ENCODE measurements at places on chromosomes 2 and 18. TPM values are rescaled to one million over a fixed set of nuclear protein-coding genes. Genes with fewer than 3 reads are reported as not detected.

The FIGN gene
- total RNA-seq, result 6.5 TPM

The CCDC121 gene
- 4.2 TPM for total RNA-seq

The REG3A gene
- not detected for total RNA-seq

The ZNF804A gene
- 0.78 TPM for total RNA-seq

The FAM117B gene
- total RNA-seq, result 9.8 TPM

The HRH4 gene
- total RNA-seq, result 1.7 TPM

The HTRA2 gene
- total RNA-seq, result 31.4 TPM

The ADCY3 gene
- 37.0 TPM for total RNA-seq

The ZRANB3 gene
- 4.1 TPM for total RNA-seq

The CDH19 gene
- total RNA-seq, result 1.4 TPM

The FAHD2B gene
- 12.2 TPM for total RNA-seq

The GAREM1 gene
- 11.5 TPM for total RNA-seq

The SP140L gene
- 27.2 TPM for total RNA-seq

The POTEE gene
- not detected for total RNA-seq

The KIAA2012 gene
- not detected for total RNA-seq

The ARHGAP25 gene
- total RNA-seq, result 31.8 TPM

The TAF4B gene
- total RNA-seq, result 3.3 TPM

The NCKAP5 gene
- 40.8 TPM for total RNA-seq

The LAMA1 gene
- total RNA-seq, result 1.4 TPM

The SNED1 gene
- 38.4 TPM for total RNA-seq

The APCDD1 gene
- total RNA-seq, result 27.6 TPM
